ENCODE measurements at places on chromosomes 2 and 18.

DNA sequence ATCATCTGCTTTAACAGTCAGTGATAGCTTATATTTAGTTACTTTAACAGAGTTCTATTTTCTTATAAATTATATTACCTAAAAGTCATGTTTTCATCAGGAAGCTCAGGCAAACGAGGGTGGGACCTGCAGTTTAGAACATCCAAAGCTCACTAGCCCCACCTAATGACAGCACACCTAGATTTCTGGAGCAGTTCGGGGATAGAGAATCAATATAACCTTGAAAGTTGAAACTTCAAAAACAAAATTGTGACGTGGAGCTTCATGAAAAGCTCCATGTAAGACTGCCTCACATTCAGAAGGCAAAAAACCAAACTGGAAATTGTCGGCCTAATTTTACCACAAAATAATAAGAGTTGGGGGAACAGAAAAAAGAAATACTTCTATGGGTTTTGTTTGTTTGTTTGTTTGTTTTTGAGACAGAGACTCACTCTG lies 185.9 kb upstream of the CCDC150 start:
- peak; percentile 63 for DNase-seq

DNA sequence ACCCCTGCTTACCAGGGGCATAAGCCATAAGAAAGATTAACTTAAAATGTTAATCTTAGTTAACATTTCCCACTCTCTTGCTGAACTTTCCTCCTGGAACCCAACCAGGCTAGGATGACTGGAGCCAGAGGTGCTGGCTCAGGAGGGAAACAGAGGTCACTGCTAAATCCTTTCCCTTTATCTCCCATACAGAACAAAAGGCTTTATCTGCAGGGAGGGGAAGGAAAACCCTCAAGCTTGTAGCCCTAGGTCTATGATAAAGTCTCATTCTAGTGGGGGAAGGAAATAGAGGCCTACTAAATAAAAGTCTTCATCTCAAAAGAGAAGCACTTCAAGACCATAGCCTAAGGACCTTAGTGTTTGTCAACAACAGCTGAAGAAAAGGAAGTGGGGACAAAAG lies 18.6 kb downstream of the HIBCH start:
- DNase-seq = peak; percentile 13

GRCh38 chr2:53334610-53335009 lies 433.0 kb upstream of the CHAC2 start:
- DNase-seq = no peak

- DNase-seq = peak; percentile 4
These were observed 467.7 kb downstream of the EPHA4 start for GRCh38 chr2:221104361-221104811.

DNA sequence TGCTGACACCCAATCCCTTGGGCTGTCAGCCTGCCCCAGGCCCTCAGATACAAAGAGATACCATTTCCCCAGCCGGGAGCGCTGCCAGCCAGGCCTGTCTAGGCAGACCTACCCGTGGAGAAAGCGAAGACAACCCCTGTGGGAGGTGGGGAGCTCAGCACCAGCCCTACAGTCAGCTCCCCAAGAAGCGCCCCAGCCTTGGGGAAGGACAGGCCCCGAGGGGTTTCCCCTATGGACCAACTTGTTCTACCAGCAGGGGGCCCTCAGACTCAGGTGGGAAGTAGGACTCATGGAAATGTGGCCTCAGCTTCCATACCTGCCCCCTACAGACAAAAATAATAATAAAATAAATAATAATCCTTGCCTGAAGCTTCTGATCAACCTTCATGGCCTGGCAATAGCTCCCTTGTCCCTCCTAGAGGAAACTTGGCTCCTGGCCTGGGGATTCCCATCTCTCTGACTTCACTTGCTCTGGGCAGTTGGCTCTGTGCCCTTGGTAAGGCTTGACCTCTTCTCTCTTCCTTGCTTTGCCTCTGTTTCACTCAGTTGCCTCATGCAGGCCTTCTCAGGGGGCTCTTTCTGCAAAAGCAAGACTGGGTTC lies 7.0 kb downstream of the SLC35F6 start:
- DNase-seq = peak; percentile 65

- no peak for DNase-seq
These were observed 21.1 kb downstream of the KIF5C start for GRCh38 chr2:148896136-148896535.

GRCh38 chr18:35091841-35092240 lies 50.6 kb downstream of the MAPRE2 start:
- DNase-seq = no peak

GRCh38 chr2:101467306-101467705 lies 7.6 kb downstream of the RFX8 start:
- no peak for DNase-seq

GRCh38 chr2:33437297-33437696 lies 39.2 kb upstream of the RASGRP3 start:
- DNase-seq = peak; percentile 55

- no peak for DNase-seq
These were observed 612.0 kb downstream of the IRS1 start for GRCh38 chr2:226187616-226188015.

All from hematopoietic multipotent progenitor cell treated with erythropoietin and hydrocortisone succinate and interleukin-3 and kit ligand, for 6 days (in vitro differentiated cells).